Neural progenitor cell (in vitro differentiated cells): ENCODE measurements at places on chromosomes 7 and 10.

- no peak for DNase-seq
These were observed 79.8 kb downstream of the NRP1 start for GRCh38 chr10:33254556-33255160.

GRCh38 chr7:93212881-93213280, 13.4 kb downstream of the HEPACAM2 start:
- DNase-seq: no peak

DNA sequence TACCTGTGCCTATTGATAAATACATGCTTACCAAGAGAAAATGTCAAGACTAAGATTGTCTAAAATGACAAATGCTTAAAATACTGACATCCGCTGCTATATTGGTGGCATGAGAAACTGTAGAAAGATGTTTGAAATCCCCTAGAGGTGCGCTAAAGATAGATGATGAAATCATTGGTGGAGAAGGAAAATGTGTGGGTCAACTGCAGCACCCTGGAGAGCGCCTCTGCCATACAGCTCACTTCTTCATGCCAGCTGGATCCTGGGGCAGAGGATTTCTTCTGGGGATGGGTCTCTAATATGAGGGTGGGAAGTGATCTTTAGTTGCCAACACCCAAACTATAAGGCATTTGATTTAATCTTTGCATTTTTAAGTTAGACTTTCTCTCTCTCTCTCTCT, 680.4 kb upstream of the POM121L12 start:
- peak; percentile 37 for DNase-seq

DNA sequence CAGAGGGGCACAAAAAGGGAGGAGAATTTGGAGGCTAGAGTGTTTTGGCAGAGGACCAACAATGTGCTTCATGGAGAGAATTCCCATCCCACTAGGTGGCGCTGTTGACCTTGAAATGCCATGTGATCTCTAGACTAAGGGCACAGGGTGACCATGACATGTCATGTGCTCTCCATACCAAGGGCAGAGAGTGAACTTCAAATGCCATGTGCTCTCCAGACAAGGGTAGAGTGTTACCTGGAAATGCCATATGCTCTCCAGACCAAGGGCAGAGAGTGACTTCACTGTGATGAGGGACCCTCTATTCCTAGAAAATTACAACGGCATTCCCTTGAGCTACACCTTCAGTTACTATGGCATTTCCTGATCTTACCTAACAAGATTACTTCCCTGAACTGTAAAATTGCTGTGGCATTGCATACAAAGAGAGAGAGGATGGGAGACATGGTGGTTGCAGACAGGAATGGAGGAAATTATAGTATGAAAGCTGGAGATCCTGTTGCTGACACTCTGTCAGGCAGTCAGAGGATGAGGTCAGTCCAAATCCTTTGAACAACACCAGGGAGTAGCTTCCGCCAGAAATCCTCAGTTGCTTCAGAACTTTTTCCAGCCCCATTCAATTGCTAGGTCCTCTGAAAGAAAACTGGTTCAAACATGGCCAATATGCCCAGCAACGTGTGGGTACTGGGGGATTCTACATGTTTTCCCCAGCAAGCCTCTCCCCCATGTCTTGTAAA, 60.9 kb upstream of the ACSM6 start:
- DNase-seq: peak; percentile 84

DNA sequence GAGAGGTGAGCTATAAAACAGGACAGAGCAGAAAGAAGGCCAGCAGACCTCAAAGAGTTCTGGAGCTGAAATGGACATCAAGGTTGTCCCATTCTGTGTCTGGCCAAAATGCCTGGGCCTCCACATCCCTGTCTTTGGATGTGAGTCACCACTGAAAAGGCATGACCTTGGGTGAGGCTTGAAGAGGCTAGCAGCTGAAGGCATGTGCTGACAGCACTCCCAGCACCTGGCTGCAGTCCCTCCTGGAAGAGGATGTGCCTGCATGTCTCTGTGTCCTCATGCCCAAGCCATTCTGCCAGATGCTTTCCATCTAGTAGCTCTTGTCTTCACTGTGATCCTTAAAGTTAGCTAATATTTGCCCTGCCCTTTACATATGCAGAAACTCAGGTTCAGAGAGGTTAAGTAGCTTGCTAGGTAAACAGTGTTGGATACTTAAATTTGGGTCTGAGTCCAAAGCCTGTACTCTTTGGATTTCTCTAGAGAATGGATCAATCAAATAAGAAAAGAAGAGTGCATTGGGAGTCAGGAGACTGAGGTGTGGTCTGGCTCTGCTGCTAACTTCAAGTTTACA, 35.8 kb downstream of the HECW1 start:
- no peak for DNase-seq
